Naive thymus-derived CD4-positive, alpha-beta T cell (primary cell): ENCODE measurements at places on chromosomes 6 and 20.

- DNase-seq = no peak
Measured at GRCh38 chr20:37821696-37822095, 81.2 kb upstream of the VSTM2L start.

DNA sequence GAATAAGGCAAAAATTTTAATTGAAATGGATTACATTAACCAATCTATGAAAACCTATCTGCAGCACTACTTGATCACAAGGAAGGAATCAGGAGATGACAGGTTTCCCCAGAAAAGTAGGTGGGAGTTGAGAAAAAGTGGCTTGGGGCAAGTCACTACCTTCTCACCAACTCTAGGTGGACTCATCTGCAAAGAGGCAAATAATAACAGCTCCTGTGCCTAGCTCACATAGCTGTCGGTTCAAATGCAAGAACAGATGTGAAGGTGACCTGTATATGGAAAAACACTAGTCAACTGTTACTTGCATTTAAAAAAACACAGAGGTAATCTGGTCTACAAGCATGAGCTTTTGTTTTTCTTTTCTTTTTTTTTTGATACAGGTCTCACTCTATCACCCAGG lies 67.2 kb downstream of the POPDC3 start:
- DNase-seq = no peak

GRCh38 chr6:69816569-69816968 lies 19.8 kb upstream of the LMBRD1 start:
- no peak for DNase-seq

DNA sequence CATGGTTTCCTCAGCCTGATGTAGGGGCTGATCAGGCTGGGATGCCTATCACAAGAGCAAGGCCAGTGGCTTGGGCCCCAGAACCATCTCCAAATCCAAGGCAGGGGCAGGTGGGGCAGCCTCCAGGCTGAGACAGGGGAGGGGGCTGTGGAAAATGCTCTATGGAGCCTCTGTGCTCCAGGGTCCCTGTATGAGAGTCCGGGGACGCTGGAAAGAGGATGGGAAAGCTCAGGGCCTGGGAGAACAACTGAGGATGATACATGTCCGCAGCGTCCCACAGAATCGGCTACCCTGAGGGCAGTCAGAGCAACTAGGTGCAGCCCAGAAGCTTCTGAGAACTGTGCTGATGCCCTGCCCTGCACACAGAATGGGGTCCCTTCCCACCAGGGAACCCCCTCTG lies 43.4 kb downstream of the CPXM1 start:
- no peak for DNase-seq

DNA sequence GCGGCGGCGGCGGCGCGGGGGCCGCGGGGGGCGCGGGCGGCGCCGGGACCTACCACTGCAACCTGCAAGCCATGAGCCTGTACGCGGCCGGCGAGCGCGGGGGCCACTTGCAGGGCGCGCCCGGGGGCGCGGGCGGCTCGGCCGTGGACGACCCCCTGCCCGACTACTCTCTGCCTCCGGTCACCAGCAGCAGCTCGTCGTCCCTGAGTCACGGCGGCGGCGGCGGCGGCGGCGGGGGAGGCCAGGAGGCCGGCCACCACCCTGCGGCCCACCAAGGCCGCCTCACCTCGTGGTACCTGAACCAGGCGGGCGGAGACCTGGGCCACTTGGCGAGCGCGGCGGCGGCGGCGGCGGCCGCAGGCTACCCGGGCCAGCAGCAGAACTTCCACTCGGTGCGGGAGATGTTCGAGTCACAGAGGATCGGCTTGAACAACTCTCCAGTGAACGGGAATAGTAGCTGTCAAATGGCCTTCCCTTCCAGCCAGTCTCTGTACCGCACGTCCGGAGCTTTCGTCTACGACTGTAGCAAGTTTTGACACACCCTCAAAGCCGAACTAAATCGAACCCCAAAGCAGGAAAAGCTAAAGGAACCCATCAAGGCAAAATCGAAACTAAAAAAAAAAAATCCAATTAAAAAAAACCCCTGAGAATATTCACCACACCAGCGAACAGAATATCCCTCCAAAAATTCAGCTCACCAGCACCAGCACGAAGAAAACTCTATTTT lies 2.0 kb downstream of the FOXC1 start:
- no peak for DNase-seq

DNA sequence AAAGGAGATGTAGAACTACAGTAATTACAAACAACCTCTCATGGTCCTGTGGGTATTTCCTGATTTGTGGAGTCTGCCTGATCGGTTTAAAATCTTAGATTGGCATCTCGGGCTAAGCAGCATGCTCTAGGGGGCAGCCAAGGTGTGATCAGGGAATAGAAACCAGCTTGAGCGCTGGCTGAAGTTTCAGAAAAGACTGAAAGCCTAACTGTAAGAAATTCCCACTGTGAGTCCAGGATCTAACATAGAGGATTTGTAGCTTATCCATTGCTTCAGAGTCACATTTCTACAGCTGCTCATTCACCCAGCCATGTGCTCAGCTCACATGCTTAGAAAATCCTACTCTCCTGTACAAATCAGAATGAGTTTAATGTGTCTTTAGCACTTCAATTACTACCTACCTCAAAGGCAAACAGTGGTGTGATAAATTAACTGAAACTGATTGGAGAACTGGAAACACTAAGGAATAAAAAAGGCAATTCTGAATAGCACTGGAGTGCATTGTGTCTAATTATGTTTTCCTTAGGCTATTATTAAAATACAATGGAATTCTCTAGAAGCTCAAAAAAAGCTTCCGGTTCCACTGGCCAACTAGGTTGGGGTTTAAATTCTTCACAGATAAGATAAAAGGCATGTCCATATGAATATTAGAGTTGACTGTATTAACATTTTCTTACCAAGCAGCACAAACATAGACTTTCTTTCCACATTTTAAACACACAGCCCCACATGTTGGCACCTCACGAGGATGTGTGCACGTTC lies 73.8 kb upstream of the MPC1 start:
- DNase-seq = no peak

GRCh38 chr20:1254254-1254653 lies 11.8 kb upstream of the SNPH start:
- no peak for DNase-seq

GRCh38 chr6:141413196-141413595 lies 719.5 kb upstream of the GJE1 start:
- no peak for DNase-seq

- no peak for DNase-seq
Measured at GRCh38 chr6:11218102-11218442, 14.4 kb downstream of the NEDD9 start.

GRCh38 chr6:150745896-150746295 lies 119.6 kb upstream of the MTHFD1L start:
- no peak for DNase-seq

DNA sequence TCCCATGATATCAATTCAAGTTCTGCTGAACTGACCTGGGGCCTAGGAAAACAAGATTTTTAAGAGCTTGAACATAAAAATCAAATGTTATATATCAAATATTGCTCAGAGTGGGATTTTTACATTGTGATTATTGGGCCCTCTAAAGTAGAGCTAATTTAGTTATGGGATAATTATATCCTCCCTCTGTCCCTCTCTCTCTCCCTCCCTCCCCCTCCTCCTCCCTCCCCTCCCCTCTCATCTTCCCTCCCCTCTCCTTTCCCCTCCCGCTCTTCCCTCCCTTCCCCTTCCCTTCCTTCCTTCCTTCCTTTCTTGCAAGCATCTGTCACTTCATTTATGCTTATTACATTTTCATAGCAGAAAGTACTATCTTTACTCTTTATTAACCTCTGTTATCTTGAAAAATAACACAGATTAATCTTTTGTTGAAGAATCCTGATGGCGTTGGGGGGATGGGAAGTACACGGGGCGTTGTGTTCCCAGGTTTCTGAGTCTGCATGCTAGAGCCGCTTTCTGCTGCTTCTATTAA lies 32.8 kb downstream of the KIF25 start:
- DNase-seq = no peak

DNA sequence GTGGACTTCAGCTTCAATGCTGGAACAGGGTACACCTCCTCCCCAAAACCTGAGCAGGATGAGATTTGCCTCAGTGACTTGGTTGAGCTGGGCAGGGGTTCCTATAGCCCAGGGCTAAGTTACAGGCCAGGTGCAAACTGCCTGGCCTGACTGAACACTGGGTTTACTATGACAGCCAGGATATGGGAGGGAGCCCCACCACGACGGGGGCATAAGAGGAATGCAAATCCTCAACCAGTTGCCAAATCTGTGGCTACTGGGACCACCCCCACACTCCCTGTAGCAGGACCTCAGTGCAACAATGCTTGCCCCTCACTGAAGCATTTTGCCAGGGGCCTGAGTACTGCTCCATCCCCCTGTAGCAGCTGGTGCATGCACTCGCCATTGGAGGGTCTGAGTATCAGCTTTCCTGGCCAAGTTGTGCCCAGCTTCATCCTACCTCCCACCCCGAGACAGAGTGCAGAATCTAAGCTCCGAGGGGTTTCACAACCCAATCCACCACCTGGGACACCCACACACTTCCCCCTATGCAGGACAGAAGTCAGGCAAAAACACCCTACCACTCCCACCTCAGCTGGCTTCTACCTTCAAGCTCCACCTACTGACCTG lies 27.6 kb downstream of the TREML4 start:
- no peak for DNase-seq

DNA sequence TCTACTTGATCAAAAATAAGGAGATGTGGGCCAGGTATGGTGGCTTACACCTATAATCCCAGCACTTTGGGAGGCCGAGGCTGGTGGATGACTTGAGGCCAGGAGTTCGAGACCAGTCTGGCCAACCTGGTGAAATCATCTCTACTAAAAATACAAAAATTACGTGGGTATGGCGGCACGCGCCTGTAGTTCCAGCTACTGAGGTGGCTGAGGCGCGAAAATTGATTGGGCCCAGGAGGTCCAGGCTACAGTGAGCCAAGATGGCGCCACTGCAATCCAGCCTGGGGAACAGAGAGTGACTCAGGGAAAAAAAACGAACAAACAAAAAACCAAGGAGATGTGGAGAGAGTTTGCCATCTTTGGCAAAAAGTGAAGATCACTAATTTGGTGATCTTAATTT lies 65.3 kb downstream of the BMP2 start:
- no peak for DNase-seq

DNA sequence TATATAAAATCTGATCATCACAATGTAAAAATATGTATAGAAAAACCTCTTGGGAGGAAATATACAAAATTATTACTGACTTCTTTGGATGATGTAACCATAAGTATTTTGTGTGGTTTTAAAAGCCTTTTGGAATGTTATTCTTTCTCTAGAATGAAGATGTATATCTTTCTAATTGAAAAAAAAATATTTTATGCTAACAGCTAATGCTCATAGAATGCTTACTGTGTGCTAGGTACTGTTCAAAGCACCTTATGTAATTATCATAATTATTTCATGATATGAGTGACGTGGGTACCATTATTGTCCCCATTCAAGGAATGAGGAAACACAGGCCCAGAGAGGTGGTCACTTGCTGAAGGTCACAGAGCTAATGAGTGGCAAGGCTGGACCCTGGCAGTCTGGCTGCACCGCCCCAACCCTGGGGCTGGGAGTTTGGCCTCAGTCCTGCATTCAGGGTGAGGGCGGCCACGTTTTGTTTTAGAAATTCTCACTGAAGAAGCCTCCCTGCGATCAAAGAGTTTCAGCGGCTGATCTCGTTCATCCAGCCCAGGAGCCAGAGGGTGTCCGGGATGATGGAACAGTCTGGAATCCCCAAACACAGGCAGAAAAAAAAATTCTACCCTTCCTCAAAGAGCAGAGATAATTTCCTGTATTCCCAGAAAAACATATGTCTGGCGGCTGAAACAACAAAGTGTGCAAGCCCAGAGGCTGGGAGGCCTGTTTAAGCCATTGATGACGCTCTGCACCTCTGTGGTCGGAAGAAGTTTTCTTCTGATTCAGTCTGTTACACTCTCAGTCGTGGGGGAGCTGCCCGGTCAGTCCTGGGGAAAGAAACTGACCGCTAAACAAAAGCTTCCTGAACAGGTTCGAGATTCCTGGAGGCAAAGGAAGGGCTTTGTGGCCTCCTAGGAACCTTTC lies 37.3 kb downstream of the TFEB start:
- DNase-seq = no peak

- DNase-seq = no peak
Measured at GRCh38 chr6:1758076-1758679, 148.5 kb downstream of the FOXC1 start.

GRCh38 chr6:41522780-41523548 lies 23.2 kb upstream of the FOXP4 start:
- no peak for DNase-seq

GRCh38 chr6:39140556-39141167 lies 25.7 kb upstream of the SAYSD1 start:
- DNase-seq = no peak

DNA sequence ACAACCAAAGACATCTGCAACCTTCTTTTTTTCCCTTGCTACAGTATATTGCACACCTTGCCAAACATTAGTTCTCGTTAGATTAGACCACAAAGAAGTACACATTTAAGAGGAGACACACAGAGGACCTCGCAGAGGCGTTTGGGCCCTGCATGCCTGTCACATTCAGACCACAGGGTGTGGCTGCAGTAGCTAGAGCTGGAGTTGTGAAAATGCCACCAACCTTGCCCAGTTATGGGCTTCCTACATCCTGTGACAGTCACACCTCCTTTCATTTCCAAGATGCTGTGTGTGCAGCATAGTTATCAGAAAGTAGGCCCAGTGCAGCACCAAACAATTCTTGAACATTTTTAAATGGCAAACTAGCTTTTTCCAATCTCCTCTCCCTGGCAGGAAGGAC lies 2.4 kb downstream of the SYNE1 start:
- no peak for DNase-seq

- peak; percentile 59 for DNase-seq
Measured at GRCh38 chr20:44733341-44734069, 12.2 kb upstream of the KCNK15 start.

DNA sequence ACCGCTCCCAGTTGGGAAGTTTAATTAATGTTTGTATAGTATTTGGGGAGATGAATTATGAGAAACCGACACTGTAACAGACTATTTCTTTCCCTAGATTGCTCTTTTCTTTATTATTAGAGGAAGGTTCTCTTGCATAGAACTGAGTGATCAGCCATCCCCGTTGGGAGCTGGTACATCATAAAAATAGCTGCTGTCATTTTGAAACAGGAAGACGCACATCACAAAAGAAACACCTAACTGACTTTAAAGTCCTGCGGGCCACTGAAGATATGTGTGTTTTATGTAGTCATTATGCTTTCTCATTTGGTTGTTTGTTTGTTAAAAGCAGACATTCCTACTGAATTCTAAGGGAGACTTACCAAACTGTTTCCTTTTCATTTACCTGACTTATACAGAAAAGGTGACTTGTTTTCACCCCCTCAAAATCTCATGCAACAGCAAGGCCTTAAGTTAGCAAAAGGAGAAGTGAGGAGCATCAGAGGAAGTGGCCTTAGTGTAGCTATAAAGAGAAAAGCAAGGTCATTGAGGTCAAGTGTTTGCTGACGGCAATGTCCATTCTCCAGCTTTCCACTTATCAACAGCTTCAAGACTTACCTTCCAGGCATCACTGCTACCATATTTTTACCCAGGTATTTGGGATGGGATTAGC lies 91.0 kb downstream of the PKHD1 start:
- DNase-seq = no peak
